Osteocyte (in vitro differentiated cells): ENCODE measurements at places on chromosomes 3 and 15. TPM values are rescaled to one million over a fixed set of nuclear protein-coding genes. Genes with fewer than 3 reads are reported as not detected.
A peak's percentile ranks its signal among the peaks of the same experiment; 100 is the strongest.

DNA sequence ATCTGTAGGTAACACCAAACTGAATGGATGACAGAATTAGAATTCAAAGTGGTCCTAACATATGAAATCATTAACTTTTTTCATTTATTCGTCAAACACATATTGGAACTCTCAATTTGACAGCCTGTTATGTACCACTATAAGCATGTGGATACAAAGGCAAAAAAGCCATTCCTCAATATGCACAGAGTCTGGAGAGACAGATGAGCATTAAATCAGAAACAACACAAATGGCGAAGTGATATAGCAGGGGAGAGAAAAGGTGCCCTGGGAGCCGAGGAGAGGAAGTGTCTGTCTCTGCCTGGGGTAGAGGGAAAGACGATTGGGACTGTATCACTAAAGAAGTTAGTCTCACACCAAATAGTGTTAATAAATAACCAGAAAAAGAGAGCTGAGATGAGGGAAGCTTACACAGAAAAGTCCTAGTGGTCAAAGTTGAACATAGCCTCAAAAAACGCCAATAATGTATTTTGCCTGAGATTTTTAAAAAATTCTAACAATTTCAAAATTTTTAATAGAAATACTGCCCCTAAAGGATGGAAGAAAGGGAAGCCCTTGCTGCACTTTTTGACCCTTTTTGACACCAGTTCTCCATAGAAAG is 417.5 kb downstream of the TUSC7 start:
- no peak for DNase-seq

GRCh38 chr3:180529778-180530177 is 72.2 kb upstream of the TTC14 start:
- DNase-seq = no peak

- DNase-seq = no peak
Measured at GRCh38 chr3:17342119-17342518, 400.3 kb downstream of the TBC1D5 start.

- peak; percentile 89 for DNase-seq
Measured at GRCh38 chr15:70488002-70488605, 275.3 kb downstream of the UACA start.

- no peak for DNase-seq
Measured at GRCh38 chr3:146781606-146782005, 176.5 kb upstream of the PLSCR5 start.

DNA sequence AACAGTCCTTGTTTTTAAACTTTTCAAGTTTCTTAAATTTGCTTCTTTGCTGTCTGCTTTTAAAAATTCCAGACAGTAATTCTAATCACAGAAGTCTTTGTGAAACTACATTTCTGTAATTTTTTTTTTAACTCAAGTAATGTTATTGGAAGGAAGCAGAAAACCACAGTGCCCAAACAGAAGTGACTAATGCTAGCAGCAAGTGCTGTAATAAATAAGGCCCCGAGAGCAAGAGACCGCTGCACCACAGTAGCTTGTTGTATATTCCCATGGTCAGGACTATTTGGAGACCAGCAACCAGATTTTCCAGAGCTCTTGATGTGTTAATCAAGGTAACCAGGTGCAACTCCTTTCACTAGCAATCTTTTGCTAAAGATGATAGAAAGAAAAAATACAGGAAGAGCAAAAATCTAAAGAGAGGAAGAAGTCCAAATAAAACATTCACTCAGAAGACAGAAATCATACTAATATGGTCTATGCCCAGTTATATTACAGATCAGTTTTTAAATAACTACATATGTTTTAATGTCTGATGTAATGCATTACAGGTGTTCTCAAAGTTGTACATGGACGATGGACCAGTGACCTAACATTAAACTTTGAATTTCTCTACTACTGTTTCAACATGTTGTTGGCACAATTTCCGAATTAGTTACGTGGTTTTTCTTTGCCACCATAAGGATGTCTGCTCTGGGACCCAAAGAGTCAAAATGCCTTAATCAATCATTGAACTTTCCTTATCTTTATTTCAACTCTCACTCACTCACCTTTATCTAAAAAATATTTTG is 36.4 kb downstream of the WWTR1 start:
- DNase-seq = no peak

DNA sequence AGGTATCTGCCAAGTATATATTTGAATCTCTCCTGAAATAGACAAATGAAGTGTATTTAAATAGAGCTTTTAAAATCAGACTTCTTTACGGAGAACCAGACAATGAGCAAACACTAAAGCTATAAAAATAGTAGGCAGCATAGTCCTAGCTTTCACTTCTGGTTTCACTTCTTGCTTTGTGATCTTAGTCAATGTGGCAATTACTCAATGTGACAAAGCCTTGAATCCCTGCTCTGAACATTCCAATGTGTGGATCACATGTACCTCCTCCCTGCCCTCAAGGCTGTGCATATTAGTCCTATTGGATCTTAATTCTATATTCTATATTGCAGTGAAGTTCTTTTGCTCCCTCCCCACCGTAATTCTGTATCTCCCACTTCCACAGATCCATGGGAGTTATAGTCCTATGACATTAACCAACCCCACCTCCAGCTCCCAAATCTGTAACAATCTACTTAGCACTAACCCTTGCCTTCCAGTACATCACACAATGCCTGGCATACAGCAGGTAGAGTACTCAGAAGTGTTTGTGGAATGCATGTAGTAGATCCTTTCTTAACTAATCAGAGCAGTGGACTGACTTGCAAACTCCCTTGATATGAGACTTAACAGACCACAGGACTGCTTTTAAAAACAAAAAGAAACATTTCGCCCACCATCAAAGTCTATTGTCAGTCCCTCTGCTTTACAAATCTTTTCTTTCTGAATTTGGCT is 24.3 kb upstream of the CP start:
- no peak for DNase-seq

DNA sequence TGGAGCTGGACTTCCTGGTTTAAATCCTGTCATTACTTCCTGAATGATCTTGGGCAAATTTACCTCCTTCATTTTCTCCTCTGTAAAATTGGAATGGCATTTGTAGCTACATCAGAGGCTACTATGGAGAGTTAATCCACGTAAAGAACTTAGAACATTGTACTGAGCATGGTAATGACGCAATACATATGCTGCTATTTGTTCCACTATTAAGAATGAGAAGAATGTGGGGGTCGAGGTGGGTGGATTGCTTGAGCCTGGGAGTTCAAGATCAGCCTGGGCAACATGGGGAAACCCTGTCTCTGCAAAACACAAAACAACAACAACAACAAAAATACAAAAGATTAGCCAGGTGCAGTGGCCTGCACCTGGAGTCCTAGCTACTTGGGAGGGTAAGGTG is 250.6 kb downstream of the RYR3 start:
- no peak for DNase-seq

DNA sequence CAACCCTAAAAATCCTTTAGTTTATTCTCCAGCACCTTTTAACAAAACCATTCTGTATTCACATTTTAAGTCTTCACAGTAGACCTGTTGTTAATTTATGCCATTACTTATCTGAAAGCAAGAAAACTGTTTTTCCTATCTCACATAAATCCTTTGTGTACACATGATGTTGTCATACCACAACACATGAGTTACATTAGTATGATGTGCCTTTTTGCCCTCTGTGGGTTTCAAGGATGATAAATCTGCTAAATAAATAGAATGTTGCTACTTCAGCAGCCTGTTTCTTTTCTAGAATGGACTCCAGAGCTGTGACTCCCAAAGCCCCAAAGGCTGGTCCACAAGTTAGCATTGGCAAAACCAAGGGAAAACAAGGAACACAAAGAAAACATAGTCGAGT is 151.6 kb downstream of the SERPINI1 start:
- DNase-seq = no peak

DNA sequence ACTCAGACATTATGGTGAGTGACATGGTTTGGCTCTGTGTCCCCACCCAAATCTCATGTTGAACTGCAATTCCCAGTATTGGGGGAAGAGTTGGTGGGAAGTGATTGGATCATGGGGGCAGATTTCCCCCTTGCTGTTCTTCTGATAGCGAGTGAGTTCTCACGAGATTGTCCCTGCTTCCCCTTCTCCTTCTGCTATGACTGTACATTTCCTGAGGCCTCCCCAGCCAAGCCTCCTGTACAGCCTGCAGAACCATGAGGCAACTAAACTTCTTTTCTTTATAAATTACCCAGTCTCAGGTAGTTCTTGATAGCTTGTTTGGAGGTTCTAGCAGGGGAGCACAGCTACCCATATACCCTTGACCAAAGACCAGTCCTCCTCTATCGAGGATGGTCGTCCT is 45.9 kb downstream of the ADAM10 start:
- DNase-seq = no peak

DNA sequence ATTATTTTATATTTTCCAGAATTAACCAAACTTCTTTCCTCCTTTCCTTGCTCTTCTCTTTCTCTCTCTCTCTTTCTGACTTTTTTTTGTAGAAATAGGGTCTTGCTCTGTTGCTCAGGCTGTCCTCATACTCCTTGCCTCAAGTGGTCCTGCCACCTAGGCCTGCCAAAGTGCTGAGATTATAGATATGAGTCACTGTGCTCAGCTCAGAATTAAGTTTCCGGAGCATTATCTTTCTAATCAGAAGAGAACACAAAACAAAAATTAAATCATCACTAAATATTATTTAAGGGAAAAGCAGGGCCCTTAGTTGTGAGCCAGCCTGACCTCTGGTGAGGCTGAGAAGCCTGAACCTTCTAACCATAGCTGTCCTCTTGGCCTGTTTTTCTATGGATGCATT is 168.2 kb downstream of the SOX2 start:
- DNase-seq = no peak

GRCh38 chr3:10933805-10934481 is 58.6 kb upstream of the SLC6A1 start:
- no peak for DNase-seq

- DNase-seq = no peak
Measured at GRCh38 chr15:50824514-50824913, 59.0 kb upstream of the SPPL2A start.

DNA sequence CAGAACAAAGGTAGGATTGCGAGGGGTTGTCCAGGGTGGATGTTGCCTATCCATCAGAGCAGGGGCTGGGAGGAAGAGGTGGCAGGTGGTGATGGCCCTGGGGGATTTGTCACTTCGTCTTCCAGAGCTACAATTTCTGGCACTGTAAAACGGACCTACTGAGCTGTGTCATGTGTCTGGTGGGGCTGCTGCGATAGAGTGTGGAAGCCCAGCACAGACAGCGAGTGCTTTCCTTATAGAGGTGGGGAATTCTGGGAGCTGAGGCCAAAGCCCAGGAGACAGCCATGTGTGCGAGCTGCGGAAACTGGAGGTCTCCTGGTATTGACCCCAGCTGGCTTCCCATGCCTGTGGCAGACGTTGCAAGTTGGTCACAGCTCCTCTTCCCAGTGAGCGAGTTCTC is 61.2 kb upstream of the SEC22A start:
- DNase-seq = no peak

GRCh38 chr3:170443457-170443856 is 24.8 kb downstream of the CLDN11 start:
- DNase-seq = no peak

DNA sequence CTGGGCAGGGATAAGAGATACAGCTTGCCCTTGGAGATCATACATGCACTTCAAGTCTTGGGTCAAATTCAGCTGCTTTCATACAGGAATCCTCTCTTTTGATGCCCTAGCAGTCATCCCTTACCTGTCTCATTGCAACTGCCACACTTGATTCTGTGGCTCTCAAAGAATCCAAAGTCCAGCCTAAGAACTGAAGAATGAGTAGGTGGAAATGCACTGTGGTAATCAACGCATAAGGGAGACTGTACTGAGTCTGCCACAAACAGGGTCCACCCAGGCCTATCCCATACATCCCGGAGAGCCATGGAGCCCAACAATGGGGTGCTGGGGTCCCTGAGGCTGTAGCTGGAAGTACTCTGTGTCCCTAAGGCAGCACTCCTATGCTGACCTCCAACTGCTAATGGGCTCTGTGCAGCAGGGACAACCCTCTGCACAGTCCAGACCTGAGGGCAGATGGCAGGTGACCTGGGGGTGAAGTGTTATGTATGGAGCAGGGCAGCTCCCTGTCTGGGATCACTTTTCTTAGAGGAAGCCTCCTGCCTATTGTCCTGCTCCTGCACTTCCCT is 1.7 kb upstream of the VPS18 start:
- no peak for DNase-seq

DNA sequence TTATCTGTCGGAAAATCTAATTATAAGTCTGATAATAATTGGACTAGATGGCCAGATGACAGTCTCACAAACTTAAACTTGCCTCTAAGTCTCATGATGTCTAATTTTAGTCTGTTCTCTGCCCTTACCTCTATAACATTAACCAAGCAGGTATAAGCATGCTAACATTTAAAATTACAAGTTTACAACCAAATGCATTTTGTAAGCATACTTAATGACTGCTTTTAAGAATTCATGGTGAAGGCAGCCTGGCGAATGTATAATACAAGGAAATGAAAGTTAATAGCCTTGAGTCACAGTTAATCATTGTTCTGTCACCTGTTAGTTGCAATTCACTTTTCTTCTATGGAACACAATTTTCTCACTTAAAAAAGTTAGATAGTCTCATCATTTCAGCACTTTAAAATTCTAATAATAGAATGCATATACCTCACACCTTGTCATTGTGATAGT is 16.5 kb downstream of the BCHE start:
- DNase-seq = no peak

DNA sequence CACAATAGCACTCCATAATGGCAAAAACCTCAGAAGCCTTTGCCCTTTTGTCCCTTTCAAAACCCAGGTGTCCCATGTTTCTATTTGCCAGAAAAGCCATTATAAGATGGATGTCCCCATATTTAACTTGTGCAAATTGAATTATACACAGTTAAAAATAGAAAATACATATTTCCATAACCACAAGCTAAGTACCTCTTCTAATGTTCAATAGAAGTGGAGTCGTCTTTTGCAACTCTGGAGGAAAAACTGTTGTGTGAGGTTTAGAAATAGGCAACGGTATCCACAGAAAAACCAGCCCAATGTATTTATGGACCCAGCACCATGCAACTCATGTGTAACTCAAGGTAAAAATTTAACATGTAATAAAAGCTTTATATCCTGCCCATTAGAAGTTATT is 83.6 kb upstream of the STRIT1 start:
- DNase-seq = no peak

The FBXL2 gene
- 16.0 and 20.4 TPM in 2 replicates for total RNA-seq

The CYP8B1 gene
- not detected in 2 replicates for total RNA-seq

The GOLGA8T gene
- 0.94 TPM in 1 of 2 replicates, not detected in the other for total RNA-seq

The LRIG1 gene
- total RNA-seq = 60.8 and 64.2 TPM in 2 replicates

The PAQR9 gene
- not detected in 2 replicates for total RNA-seq

The DGKG gene
- total RNA-seq = 0.18 TPM in 1 of 2 replicates, not detected in the other

The ITGA11 gene
- 1,149 and 1,161 TPM in 2 replicates for total RNA-seq
